ENCODE measurements at places on chromosomes 1 and 21.

- DNase-seq: no peak
Measured at GRCh38 chr1:13663969-13664368, 36.0 kb upstream of the PRDM2 start.

GRCh38 chr1:170562646-170563338 is 30.8 kb downstream of the GORAB start:
- DNase-seq: peak; percentile 13

GRCh38 chr1:81712425-81712824 is 88.3 kb upstream of the ADGRL2 start:
- DNase-seq: no peak

DNA sequence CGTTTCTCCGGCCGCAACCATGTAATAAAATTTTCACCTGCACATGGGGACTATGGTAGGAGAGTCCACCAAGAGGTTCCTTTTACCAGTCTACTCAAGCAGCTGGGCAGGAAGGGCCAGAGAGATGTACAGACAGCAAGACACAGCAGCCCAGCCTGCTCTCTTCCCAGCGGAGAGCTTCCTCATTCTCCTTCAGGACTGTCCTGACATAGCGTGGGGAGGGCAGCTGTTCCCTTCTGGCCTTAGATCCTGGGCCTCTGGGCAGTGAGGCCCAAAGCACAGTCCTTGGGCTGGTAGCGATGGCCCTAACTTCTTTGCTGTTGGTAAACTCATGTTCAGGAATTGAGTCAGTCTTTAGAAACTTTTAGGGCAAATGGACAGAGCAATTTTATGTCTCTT is 89.1 kb downstream of the BCAR3 start:
- DNase-seq: peak; percentile 54

DNA sequence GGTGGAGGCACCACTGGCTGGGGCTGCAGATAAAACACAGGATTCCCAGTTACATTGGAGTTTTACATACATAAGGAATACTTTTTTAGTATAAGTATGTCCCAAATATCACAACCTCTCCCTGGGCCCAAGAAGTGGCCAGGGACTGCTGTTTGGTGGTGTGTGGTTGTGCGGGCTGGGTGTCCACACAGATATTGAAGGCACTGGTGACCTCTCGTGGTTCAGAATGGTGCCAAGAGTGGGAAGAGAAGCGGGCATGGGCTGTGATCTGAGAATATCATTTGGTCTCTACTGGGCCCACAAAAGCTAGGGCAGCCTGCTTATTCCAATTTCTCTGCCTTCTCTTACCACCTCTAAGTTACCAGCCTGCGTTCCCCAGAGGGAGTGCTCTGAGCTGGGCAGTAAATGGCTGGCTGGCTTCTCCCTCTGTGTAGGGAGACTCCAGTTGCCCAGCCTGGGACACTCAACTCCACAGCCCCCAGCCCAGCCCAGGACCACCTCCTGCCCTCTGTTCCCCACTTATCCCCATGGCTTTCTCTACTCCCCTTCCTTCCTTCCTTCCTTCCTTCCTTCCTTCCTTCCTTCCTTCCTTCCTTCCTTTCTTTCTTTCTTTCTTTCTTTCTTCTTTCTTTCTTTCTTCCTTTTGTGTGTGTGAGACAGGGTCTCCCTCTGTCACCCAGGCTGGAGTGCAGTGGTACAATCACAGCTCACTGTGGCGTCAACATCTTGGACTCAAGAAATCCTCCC is 42.8 kb upstream of the RD3 start:
- DNase-seq: no peak

DNA sequence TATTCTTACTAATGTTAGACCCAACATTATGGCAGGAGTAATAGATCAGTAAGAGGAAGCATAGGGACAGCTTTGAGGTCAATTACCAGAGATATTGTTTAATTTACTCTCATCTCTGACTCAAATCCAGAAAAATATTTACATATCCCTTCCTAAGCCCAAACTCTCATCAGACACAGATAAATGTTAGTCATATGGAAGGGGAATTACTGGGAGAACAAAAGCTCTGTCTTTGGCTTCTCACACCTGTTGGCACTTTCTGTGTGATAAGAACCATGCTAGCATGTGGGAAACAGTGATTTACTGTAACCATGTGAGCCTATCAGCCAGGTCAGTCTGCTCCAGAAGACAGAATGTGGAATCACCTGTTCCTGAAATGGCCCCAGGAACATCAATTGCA is 72.4 kb downstream of the DUSP10 start:
- no peak for DNase-seq

DNA sequence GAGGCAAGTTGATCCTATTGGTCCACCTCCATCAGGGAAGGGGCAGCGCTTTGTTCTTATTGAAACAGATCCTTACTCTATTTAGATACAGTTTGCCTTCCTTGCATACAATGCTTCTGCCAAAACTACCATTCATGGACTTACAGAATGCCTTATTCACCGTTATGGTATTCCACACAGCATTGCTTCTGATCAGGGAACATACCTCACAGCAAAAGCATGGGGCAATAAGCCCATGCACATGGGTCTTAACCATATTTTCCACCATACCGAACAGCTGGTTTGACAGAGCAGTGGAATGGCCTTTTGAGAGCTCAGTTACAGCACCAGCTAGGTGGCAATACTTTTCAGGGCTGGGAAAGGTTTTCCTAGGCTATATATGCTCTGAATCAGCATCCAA is 544.8 kb upstream of the ADGRL4 start:
- DNase-seq: no peak

DNA sequence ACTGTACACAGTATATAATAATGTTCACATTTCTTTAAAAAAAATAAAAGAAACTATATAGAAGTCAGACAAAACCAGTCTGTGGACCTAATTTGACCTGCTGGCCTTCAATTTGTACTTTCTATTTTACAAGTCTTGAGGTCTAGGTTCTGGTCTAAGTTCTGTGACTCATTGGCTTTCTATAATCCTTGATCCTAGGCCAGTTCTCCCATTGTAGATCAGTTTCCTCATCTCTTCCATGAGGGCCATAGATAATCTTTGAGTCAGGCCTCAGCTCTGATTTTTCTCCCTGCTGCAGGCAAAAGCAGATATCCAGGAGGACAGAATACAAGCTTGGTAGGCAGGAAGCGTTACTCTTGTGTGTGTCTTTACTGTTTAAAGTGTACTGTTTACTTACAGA is 603.7 kb upstream of the CAMK1G start:
- DNase-seq: no peak

GRCh38 chr21:45980697-45981096 is 873 bp upstream of the COL6A1 start:
- no peak for DNase-seq

- no peak for DNase-seq
Measured at GRCh38 chr1:59295618-59296017, 1.3 kb upstream of the FGGY start.

GRCh38 chr1:178512566-178513277 is at the start of gene TEX35:
Gene TEX35 (plus strand): TSS chr1:178513109. CDS start chr1:178513189, 80 bp downstream.
- no peak for DNase-seq

- DNase-seq: peak; percentile 64
Measured at GRCh38 chr1:29410476-29410875, 174.2 kb downstream of the PTPRU start.

GRCh38 chr1:214136324-214136919 is 144.5 kb upstream of the SMYD2 start:
- DNase-seq: no peak

DNA sequence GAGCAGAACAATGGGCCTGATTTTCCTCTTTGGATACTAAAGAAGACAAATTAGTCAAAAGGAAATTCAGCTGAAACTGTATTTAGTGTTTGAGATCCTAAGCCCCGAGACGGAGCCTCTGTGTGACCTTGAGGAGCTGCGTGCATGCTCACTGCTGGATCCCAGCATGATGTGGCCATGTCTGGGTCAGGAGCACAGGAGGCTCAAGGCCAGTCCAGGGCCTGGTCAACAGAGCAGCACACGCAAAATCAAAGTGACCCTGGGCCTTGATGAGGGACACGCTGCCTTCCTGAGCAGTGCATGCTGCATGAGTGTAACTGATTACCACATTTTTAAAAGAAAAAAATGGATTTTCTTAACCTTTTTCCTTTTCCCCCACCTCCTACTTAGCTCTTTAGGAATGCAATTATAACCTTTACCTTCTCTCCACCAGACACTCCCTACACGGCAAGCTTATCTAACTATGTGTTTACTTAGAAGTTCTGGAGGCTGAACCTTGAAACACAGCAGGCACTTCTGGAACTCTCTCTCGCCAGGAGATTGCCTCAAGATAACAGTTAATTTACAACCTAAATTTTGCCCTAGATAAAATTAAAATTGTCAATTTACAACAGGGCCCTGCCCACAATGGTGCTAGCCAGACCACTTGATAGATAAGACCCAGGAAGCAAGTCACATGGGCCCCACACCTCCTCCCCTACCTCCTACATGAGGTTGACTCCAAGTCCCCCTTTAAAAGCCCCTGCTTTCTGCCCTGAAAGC is 144.6 kb downstream of the LRIG2 start:
- no peak for DNase-seq

GRCh38 chr1:53271446-53272090 is 33.2 kb upstream of the MAGOH start:
- no peak for DNase-seq

DNA sequence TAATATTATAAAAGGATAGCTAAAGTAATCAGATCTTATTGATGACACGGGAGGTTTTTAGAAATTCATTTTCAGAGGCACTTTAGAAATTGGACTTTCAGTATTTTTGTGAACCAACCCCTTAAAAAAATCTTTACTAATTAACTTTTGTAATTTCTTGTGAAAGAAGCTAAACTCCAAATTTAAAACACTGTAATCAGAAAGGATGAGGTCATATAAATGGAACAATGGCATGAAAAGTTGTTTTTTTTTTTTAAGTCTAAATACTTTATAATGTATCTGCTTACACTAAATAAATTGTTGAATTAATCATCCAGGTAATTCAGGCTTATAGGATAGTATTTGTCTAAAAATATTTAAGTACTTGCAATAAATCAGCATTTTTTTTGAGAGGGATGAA is 9.0 kb downstream of the ZBTB18 start:
- DNase-seq: no peak

DNA sequence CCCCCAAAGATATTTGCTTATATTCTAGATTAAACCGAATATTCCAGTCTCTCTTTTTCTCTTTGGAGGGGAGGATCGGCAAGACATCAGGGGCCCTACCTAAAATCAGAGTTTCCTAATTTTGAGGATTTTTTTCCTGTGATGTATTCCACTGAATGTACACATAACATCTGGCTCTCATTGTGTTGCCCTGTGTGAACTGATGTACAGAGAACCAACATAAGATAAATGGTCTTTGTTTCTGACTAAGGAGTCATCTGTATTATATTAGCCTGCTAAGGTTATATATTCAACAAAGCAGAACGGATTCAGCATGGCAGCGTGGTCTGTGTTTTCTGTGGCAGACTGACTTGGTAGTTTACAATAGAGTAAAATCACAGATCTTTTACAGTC is 114.8 kb upstream of the NCAM2 start:
- no peak for DNase-seq

- no peak for DNase-seq
Measured at GRCh38 chr1:30904962-30905335, 3.6 kb downstream of the SDC3 start.

DNA sequence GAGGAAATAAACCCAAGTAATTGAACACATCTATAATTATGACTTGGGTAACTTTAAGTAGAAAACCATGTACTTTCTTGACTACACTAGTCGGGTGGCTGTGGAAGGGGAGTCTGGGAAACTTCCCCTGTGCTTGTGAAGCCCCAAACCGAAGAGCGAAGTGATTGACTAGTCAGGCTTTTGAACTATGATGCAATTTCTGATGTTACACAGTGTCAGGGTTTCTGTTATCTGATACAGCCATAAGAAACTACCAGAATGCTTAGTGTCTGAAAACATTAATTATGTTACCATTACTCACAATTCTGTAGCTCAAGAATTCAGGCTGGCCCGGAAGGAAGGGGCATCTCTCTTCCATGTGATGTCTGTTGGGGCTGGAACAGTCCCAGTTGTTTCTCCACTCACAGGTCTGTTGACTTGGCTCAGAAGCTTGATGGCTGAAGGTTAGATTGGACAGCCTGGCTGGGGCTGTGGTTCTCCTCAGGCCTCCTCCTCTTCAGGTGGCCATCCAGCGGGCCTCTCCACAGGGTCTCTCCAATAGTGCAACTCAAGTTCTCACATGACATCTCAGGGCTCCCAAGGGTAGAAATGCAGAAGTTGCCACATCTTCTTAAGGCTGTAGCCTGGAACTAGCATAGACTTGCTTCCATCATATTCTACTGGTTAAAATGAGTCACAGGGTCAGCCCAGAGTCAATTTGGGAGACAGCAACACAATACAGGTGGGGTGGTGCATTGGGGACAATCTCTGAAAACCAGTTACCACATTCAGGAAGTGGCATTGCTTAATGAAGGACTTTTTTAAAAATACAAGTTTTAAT is 8.3 kb upstream of the C8B start:
- no peak for DNase-seq

DNA sequence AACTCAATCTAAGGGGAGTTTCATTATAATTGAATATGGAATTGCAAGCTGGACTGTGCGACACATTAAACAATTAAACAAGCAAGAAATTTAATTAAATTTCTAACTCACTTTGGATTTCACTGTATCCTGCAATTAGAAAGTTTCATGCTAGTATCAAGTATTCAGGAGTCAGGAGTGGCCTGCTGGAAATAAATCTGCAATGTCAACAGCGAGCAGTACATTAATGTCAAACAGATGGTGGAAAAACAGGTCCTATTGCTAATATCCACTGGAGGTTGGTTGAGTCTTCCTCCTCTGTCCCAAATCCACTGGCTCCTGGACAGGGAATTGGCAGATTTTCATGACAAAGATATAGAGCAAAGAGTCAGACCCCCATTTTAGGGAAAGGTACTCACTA is 237.1 kb downstream of the VAV3 start:
- DNase-seq: no peak

DNA sequence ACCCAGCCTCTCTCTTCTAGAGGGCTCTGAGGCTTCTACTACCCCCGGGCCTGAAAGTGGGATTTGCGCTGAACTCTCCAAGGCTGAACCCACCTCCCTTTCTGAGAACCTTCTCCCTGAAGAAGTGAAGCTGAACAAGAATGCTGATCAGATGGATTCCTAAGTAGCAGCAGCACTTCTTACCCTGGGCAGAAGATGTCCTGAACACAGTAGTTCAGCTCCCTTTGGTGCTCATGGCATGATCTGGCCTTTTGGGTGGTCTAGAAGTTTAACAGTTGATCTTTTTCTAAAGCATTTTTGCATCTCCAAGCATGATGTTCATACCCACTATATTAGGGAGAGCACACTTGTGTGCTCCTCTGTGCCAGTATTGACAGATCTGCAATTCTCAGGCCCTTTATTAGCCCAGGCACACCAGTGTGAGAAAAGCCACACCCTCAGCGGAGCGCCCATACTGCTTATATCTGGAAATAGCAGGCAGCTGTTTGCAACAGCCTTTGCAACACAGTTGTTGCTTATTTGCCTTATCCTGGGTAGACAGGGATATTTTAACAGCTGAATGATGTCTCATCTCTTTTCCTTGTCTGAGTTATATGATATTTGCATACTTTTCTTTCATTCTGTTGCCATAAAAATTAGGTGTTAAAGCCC is 34.2 kb downstream of the CNN3 start:
- no peak for DNase-seq

- no peak for DNase-seq
Measured at GRCh38 chr21:37374027-37374426, 7.5 kb downstream of the DYRK1A start.

- no peak for DNase-seq
Measured at GRCh38 chr1:58879464-58879863, 95.6 kb upstream of the JUN start.

Data from SW480 (cell line).